ENCODE measurements at places on chromosomes 3 and 15.

- no peak for DNase-seq
Measured at GRCh38 chr15:65925338-65925737, 56.0 kb downstream of the RAB11A start.

GRCh38 chr15:71112429-71112828 lies 2.8 kb upstream of the THSD4 start:
- no peak for DNase-seq

- no peak for DNase-seq
Measured at GRCh38 chr3:123688241-123688747, 103.4 kb upstream of the HACD2 start.

GRCh38 chr15:99307735-99308134 lies 56.5 kb downstream of the LRRC28 start:
- DNase-seq = no peak

DNA sequence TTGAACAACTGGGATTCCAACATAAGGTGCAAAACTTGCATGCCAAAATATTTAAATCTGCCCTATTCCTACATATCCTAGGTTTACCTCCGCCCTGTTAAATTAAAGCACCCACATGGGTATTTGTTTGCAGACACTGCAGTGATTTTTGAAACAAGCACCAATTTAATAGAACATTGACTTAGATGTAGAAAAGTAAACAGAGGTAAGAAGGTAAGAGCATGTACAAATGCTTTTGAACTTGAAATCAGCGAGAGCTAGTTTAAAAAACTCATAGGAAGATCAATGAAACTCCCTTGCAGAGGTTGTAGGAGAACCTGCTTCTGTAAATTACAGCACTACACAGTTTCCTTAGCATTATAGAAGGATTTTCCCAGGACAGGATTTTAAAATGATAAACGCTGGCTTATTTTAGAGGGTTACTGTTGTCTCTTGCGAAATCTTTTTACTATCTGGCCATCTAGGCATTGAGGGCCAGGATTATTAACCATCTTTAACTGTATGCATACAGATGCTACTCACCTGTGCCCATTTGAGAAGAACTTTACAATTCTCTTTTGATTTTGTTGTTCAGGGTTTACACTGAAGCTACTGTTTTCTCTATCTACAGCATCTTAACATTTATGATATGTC lies 284.8 kb downstream of the FEZF2 start:
- no peak for DNase-seq

- DNase-seq = no peak
Measured at GRCh38 chr3:154590675-154591384, 160.8 kb upstream of the GPR149 start.

DNA sequence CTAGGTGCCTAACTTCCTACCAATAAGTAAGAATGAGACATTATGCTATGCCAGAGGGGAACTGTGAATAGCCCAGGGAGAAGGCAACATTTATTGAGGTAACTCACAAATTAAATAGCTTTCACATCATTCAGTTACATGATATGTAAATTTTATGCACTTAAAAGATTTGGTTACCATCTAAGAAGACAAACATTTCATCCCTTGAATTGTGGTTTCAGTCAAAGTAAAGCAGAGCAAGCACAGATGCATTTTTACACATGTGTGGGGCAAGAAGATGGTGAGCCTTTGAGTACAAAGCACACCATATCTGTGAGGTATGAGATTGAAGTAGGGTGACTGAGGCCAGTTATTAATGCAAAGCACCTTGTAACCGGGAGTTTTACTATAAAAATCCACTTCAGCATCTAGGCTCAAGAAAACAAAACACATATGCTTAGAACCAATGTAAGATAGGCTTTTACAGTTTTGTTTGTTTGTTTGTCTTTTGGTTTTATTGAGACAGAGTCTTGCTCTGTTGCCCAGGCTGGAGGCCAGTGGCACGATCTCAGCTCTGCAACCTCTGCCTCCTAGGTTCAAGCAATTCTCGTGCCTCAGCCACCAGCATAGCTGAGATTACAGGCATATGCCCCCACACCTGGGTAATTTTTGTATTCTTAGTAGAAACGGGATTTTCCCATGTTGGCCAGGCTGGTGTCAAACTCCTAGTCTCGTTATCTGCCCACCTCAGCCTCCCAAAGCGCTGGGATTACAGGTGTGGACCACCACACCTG lies 3.5 kb downstream of the PLSCR2 start:
- DNase-seq = no peak

DNA sequence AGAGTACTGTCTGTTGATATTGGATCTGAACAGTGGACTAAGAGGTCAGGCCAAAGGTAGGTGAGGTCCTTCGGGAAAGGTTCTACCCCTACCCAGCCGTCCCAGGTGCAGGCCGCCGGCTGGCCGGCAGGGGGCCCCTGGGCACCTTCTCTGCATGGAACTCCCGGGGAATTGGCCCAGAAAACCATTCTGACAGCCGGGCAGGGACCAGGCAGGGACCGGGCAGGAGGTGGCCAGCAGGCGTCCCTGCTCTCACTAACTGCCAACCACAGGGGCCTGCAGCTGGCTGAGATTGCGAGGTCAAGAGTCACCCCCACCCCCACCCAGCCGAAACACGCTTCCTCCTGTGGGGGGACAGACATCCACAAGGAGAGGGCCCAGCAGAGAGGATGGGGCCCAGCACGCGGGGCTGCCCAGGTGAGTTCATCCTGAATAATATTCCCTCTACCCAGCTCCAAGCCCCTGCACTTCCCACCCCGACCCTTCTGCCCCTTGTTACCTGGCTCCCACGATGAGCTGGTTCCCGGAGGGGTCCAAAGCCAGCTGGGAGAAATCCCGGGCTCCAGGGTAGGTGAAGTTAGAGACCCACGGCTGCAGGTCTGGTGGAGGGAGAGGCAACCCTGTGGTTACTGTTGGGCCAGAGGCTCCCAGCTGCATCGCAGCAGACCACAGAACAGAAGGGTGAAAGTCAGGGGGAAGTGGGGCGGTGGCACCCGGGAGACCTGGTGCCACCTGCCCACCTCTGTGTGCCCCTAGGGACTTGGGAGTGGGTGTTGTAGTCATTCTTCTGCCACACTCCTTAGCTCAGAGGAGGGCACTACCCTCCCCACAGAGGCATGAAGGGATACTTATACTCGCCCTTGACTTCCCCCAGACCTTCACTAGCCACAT lies 84.4 kb downstream of the SEMA5B start:
- peak; percentile 70 for DNase-seq

DNA sequence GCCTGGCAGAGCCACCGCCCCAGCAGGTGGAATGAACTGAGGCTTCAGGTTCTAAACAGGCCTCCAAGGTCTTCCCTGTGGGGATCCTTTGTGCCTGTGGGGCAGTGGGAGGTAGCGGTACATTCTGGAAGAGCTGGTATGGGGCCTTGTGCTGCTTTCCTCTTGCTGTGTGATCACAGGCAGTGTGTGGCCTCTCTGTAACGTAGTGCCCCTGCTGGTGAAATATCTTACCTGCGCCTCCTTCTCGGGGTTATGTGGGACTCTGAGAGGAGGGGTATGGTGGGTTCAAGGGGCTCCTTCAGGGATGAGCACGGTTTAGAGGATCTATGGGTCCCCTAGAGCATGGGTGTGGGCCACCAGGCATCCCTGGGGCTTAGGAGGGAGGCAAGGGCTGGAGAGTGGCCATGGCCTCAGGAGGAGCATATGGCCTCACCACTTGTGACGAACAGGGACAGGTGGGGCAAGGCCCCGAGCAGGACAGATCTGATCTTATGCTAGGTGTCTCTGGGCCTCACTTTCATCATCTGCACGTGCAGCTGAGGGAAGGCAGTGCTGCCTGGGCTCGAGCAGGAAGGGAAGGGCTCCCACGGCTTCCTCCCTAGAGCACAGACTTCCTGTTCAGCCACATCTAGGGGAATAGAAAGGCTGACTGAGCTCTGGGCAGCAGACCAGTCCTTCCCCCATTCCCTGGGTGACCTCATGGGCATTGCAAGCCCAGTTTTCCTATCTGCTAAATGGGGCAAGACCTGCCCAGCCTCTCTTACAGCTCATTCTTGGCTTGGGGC lies 1.9 kb upstream of the ALS2CL start:
- peak; percentile 59 for DNase-seq

- DNase-seq = no peak
Measured at GRCh38 chr3:69735893-69736292, 3.4 kb upstream of the MITF start.

GRCh38 chr3:53200501-53201498 lies 39.8 kb downstream of the PRKCD start:
- no peak for DNase-seq

GRCh38 chr3:57791245-57791644 lies 35.1 kb downstream of the SLMAP start:
- DNase-seq = no peak

- DNase-seq = no peak
Measured at GRCh38 chr3:149582395-149582794, 75.4 kb downstream of the WWTR1 start.

DNA sequence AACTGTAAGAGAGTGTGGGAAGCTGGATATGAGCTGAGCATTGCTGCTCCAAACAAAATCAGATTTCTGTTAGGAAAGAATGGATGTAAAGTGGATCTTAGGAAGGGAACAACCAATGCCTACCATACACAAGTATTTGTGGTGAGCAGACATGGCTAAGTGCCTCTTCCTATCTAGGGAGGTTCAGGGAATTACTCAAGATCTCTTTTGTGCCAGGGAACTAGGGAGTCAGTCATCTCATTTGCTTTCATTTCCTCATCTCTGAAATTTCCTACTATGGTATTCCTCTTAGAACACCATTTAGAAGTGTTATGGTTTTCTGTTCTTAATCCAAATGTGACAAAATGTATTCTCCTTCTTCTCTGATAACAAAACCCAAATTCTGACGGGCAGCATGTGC lies 396.5 kb downstream of the FHIT start:
- DNase-seq = no peak
